ENCODE measurements at places on chromosomes 13 and 19. TPM values are rescaled to one million over a fixed set of nuclear protein-coding genes. Genes with fewer than 3 reads are reported as not detected.

RXFP2 gene
- total RNA-seq, result not detected

PSG3 gene
- total RNA-seq, result not detected

TNFRSF19 gene
- 5.4 TPM for total RNA-seq

SLC5A5 gene
- total RNA-seq, result not detected

PSMC4 gene
- total RNA-seq, result 137 TPM

NLRP11 gene
- total RNA-seq, result not detected

RFPL4AL1 gene
- total RNA-seq, result not detected

DNA sequence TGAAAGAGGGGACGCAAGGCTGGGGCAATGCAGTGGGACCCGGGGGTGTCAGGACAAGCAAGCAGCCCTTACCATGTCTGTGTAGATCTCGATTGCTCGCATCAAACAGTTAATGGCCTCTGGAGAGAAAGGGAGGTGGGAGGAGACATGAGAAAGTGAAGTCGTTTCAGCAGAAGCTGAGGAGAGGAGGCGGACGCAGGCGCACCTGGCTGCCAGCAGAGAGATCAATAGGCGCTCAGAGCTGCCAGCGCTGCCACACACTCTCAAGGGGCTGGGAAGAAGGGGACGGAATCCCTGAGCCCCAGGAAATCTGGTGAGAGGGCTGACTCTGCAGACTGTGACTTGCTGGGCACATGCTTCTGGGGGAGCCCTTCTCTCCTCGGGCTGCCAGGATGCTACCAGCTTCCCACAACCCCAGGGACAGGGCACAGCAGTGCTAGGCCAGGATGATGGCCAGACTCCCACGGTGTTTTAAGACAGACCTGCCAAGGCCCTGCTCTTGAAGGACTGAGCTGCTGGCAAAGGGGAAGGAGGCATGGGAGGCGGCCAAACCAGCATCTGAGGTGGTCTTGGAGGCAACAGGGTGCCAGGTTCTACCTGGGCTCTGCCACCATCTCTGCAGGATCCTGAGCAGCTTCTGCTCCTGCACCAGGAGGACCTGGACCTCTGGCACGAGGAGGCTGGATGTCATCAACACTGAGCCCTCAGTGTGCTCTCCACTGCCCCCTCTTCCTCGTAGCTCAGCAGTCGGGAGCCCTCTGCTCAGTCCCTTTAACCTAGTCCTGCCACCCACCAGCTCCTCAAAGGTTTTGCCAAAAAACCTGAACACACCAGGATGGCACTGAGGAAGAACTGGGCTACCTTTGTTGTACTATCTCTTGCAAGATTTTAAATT is 11.7 kb upstream of the KPTN start:
- no peaks in the 10 kb centered on the region for H3K4me1 ChIP-seq
- no peak for DNase-seq
- peaks cover 5% of the 10 kb centered on the region for H3K36me3 ChIP-seq
- no peak overlapping the region for H3K4me3 ChIP-seq

DNA sequence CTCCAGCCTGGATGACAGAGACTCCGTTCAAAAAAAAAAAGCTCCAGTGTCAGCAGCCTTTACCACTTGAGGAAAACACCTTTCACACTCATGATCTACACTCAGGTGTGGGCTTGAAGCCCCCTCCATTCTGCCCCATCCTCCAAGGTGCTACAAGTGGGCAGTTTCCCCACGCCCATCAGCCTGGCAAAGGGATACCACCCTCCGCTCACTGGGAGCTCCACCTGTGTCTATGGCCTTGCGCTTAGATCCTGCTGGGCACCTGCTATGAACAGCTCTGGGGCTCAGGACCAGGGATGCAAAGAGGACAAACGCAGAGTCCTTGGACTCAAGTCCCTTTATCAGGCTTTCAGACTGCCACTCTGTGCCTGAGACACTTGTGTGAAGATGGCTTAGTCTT is 127.8 kb downstream of the CRYL1 start:
- H3K36me3 ChIP-seq, result no peaks in the 10 kb centered on the region
- H3K27me3 ChIP-seq, result no peaks in the 10 kb centered on the region
- peaks cover 25% of the 10 kb centered on the region for H3K4me1 ChIP-seq
- H3K27ac ChIP-seq, result no peak overlapping the region

GRCh38 chr19:17703824-17704463 is 15.3 kb upstream of the MAP1S start:
- peak; percentile 63 for DNase-seq
- H3K36me3 ChIP-seq, result no peaks in the 10 kb centered on the region
- H3K27me3 ChIP-seq, result peaks cover 8% of the 10 kb centered on the region
- H3K27ac ChIP-seq, result no peak overlapping the region

GRCh38 chr13:111511219-111511732 is 190.8 kb downstream of the TEX29 start:
- no peaks in the 10 kb centered on the region for H3K36me3 ChIP-seq
- no peaks in the 10 kb centered on the region for H3K4me1 ChIP-seq
- no peak for DNase-seq
- H3K27me3 ChIP-seq, result 0 out of 2 replicates have a peak, but pooled peaks cover 5% of the 10 kb centered on the region
- no peak overlapping the region for H3K27ac ChIP-seq
- no peak overlapping the region for H3K4me3 ChIP-seq

GRCh38 chr19:16875584-16876555 is 12.9 kb upstream of the F2RL3 start:
- H3K27ac ChIP-seq, result no peak overlapping the region
- DNase-seq, result no peak
- no peak overlapping the region for H3K4me3 ChIP-seq
- no peaks in the 10 kb centered on the region for H3K27me3 ChIP-seq

DNA sequence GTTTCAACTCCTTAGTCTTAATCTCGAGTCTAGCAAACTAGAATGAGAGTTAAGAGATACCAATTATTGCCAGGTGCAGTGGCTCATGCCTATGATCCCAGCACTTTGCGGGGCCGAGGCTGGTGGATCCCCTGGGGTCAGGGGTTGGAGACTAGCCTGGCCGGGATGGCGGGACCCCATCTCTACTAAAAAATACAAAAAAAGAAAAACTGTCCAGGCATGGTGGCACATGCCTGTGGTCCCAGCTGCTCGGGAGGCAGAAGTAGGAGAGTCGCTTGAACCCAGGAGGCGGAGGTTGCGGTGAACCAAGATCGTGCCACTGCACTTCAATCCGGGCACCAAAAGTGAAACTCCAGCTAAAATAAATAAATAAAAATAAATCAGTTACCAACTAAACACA is 1119.5 kb upstream of the ATXN8OS start:
- H3K4me3 ChIP-seq, result no peak overlapping the region
- H3K36me3 ChIP-seq, result no peaks in the 10 kb centered on the region
- no peaks in the 10 kb centered on the region for H3K27me3 ChIP-seq
- H3K27ac ChIP-seq, result no peak overlapping the region
- no peaks in the 10 kb centered on the region for H3K4me1 ChIP-seq

DNA sequence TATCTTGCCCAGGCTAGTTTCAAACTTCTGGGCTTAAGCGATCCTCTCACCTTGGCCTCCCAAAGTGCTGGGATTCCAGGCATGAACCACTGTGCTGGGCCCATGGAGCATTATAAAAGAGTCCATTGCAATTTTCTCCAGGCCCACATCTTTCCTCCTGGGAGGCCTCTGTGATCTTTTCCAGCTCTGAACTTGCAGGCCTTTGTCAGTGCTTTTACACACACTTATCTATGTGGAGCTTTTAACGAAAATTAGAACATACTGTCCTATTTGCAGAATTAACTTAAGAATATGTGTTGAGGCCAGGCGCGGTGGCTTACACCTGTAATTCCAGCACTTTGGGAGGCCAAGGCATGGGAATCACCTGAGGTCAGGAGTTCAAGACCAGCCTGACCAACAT is 23.9 kb downstream of the TDRD12 start:
- no peak overlapping the region for H3K27ac ChIP-seq
- no peak overlapping the region for H3K4me3 ChIP-seq
- no peaks in the 10 kb centered on the region for H3K4me1 ChIP-seq
- 0 out of 2 replicates have a peak, but pooled peaks cover 16% of the 10 kb centered on the region for H3K27me3 ChIP-seq
- no peaks in the 10 kb centered on the region for H3K36me3 ChIP-seq

GRCh38 chr13:72696579-72696978 is 30.9 kb downstream of the MZT1 start:
- no peaks in the 10 kb centered on the region for H3K36me3 ChIP-seq
- no peak overlapping the region for H3K4me3 ChIP-seq
- no peaks in the 10 kb centered on the region for H3K4me1 ChIP-seq
- peak; percentile 31 for DNase-seq

DNA sequence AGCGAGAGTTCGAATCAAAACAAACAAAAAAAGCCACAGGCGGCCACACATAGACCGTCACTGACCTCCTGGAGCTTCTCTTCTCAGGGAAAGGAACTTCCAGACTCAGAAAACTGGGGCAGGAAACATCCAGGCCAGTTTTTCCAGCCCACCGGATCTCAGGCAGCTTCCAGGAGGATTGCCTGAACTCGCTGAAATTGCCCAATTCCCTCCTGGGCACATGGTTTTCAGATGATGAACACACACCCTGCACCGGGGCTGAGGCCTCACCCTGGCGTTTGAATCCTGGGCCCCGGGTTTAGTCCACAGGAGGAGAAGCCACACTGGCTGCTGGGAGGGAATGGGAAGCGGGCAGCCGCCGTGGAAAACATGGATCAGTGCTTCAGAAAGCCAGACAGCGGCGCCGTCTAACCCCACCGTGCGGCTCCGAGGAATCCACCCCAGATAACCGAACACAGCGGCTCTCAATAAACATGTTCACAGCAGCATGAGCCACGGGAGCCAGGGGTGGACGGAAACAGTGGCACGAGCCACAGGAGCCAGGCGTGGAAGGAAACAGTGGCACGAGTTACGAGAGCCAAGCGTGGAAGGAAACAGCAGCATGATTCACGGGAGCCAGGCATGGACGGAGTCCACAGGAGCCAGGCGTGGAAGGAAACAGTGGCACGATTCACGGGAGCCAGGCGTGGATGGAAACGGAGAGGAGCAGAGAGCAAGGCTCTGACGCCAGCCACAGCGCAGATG is 18.2 kb upstream of the PTBP1 start:
- H3K4me3 ChIP-seq, result no peak overlapping the region
- H3K27ac ChIP-seq, result peak overlapping the region; percentile 72
- peaks cover 17% of the 10 kb centered on the region for H3K4me1 ChIP-seq

GRCh38 chr19:46216612-46217011 is 12.9 kb upstream of the IGFL1 start:
- no peak for DNase-seq
- H3K27me3 ChIP-seq, result peaks cover 38% of the 10 kb centered on the region
- H3K4me3 ChIP-seq, result no peak overlapping the region

DNA sequence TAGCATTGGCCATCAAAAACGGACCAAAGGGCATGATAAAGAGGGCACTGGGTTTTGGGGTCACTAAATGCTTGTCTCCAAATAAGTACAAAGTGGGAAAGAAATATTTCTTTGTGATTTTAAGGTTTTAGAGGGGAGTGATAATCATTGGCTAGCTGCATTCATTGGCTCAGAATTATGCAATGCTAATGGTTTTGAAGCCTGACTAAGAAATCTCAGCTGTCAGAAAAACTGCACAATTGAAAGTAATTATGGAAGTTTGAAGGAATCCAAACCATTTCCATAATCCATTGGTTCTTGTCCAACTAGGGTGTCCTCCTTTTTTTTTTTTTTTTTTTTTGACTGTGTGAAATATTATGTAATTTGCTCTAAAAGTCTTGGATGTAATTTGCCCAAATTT is 88.2 kb upstream of the ARGLU1 start:
- no peaks in the 10 kb centered on the region for H3K36me3 ChIP-seq
- H3K27me3 ChIP-seq, result no peaks in the 10 kb centered on the region
- no peak overlapping the region for H3K27ac ChIP-seq
- no peak overlapping the region for H3K4me3 ChIP-seq
- H3K4me1 ChIP-seq, result no peaks in the 10 kb centered on the region
- no peak for DNase-seq

DNA sequence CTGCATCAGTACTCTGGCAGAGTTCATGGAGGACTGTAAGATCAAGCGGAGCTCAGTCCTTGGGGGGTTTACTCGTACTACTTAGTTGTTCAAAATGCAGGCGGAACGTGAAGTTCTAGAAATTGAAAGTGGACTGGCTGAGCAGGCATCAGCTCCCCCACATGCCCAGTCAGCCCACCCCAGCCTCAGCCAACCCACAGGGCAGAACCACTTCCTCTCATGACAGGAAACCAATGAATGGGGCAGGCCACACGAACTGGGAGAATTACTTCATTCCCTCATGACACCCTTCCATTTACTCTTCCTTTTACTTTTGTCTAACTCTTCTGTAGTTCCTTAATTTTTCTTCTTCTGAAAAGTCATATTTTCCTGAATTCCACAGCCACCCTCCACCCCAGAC is 71.9 kb downstream of the FLT1 start:
- no peaks in the 10 kb centered on the region for H3K27me3 ChIP-seq
- no peak overlapping the region for H3K27ac ChIP-seq
- H3K4me3 ChIP-seq, result no peak overlapping the region
- H3K4me1 ChIP-seq, result no peaks in the 10 kb centered on the region
- H3K36me3 ChIP-seq, result no peaks in the 10 kb centered on the region

GRCh38 chr19:28456252-28456651 is 756.7 kb downstream of the UQCRFS1 start:
- no peaks in the 10 kb centered on the region for H3K36me3 ChIP-seq
- H3K27me3 ChIP-seq, result no peaks in the 10 kb centered on the region
- H3K27ac ChIP-seq, result no peak overlapping the region
- H3K4me1 ChIP-seq, result no peaks in the 10 kb centered on the region
- H3K4me3 ChIP-seq, result no peak overlapping the region
- DNase-seq, result no peak

DNA sequence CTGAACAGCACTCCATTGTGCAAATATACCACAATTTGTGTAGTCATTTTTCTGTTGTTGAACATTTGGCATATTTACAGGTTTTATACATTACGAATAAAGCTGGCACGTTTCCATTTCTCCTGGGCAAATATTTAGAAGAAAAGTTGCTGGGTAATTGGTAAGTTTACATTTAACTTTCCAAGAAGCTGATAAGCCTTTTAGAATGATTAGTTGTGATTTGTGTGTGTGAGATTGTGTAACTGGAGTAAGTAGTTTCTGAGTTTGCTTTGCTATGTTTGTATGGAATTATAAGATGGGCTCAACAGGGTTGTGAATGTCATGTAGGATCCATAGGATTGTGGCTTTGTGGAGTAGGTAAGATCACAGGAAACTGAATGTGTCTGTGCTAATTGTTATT is 1.6 kb upstream of the ZNF529 start:
- peaks cover 6% of the 10 kb centered on the region for H3K4me1 ChIP-seq
- no peaks in the 10 kb centered on the region for H3K27me3 ChIP-seq
- peaks cover 21% of the 10 kb centered on the region for H3K36me3 ChIP-seq
- H3K4me3 ChIP-seq, result peak overlapping the region; percentile 94
- H3K27ac ChIP-seq, result no peak overlapping the region

DNA sequence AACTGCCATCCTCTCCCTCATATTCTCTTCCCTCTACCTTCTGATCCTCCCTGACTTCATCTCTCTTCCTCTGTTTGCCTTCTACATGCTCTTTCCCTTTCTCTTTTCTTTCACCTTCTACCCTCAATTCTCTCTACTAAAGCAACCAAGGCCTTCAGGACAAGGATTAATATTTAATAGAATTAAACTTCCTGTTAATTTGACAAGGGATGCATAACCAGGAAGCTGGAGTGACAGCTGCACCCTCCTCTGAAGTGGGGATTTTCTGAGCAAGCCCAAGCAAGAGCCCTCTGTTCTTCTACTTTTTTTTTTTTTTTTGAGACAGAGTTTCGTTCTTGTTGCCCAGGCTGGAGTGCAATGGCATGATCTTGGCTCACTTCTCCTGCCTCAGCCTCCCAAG is 63.4 kb upstream of the MED4 start:
- no peaks in the 10 kb centered on the region for H3K27me3 ChIP-seq
- no peak overlapping the region for H3K27ac ChIP-seq
- no peak overlapping the region for H3K4me3 ChIP-seq
- H3K4me1 ChIP-seq, result peaks cover 37% of the 10 kb centered on the region

- DNase-seq, result peak; percentile 71
- H3K4me3 ChIP-seq, result no peak overlapping the region
- H3K27ac ChIP-seq, result no peak overlapping the region
- H3K27me3 ChIP-seq, result no peaks in the 10 kb centered on the region
- no peaks in the 10 kb centered on the region for H3K4me1 ChIP-seq
Observed at GRCh38 chr13:34340534-34340933, 522.6 kb downstream of the RFC3 start.

Data from GM23248 (cell line).